ENCODE measurements at places on chromosomes 11 and 22. TPM values are rescaled to one million over a fixed set of nuclear protein-coding genes. Genes with fewer than 3 reads are reported as not detected.

- H3K36me3 ChIP-seq, result peaks cover 29% of the 10 kb centered on the region
- DNase-seq, result no peak
- H3K27ac ChIP-seq, result no peak overlapping the region
- H3K27me3 ChIP-seq, result no peaks in the 10 kb centered on the region
- peaks cover 5% of the 10 kb centered on the region for H3K4me1 ChIP-seq
Measured at GRCh38 chr11:87173185-87174039, 135.7 kb downstream of the TMEM135 start.

GRCh38 chr22:47839595-47840227 is 1077.3 kb downstream of the TBC1D22A start:
- H3K27ac ChIP-seq, result 0 out of 2 replicates have a peak overlapping the region, but pooled peaks have one; percentile 21
- no peaks in the 10 kb centered on the region for H3K36me3 ChIP-seq
- DNase-seq, result no peak
- peak overlapping the region; percentile 27 for H3K4me3 ChIP-seq

Gene MICALL1
- total RNA-seq, result 25.2 TPM

GRCh38 chr11:7220636-7221035 is 31.1 kb upstream of the SYT9 start:
- DNase-seq, result no peak
- no peaks in the 10 kb centered on the region for H3K36me3 ChIP-seq
- H3K4me3 ChIP-seq, result no peak overlapping the region
- H3K27ac ChIP-seq, result no peak overlapping the region

DNA sequence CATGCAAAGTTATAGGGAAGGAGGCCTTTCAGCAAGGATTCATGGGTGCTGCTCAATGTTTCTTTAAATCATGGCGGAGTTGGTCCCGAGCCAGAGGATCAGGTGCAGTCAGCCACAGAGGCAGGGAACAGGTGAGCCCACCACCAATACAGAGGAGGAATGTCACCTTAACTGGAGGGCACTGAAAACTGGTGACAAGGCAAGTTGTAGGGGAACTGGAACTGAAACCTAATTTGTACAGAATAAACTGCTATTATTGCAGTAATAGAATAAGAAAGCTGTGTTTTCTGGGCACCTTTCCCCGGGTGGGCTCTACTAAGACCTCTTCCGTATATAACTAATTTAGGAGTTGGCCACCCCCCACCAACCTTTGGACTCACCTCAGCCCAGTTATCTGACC is 296.0 kb upstream of the NARS2 start:
- no peak overlapping the region for H3K4me3 ChIP-seq
- no peaks in the 10 kb centered on the region for H3K4me1 ChIP-seq
- no peaks in the 10 kb centered on the region for H3K27me3 ChIP-seq
- H3K36me3 ChIP-seq, result no peaks in the 10 kb centered on the region
- no peak for DNase-seq

GRCh38 chr22:37804881-37805809 is 2.6 kb upstream of the GCAT start:
- H3K4me3 ChIP-seq, result no peak overlapping the region
- DNase-seq, result no peak
- no peaks in the 10 kb centered on the region for H3K27me3 ChIP-seq
- H3K36me3 ChIP-seq, result no peaks in the 10 kb centered on the region
- H3K4me1 ChIP-seq, result peaks cover 22% of the 10 kb centered on the region
- H3K27ac ChIP-seq, result no peak overlapping the region

- no peaks in the 10 kb centered on the region for H3K36me3 ChIP-seq
- peak overlapping the region; percentile 99 for H3K27ac ChIP-seq
- peak; percentile 46 for DNase-seq
- peak overlapping the region; percentile 51 for H3K4me3 ChIP-seq
- peaks cover 99% of the 10 kb centered on the region for H3K4me1 ChIP-seq
- no peaks in the 10 kb centered on the region for H3K27me3 ChIP-seq
Measured at GRCh38 chr22:39466228-39467006, 9.6 kb downstream of the MGAT3 start.

GRCh38 chr11:57513911-57514537 is 1.5 kb downstream of the SLC43A1 start:
- H3K4me3 ChIP-seq, result peak overlapping the region; percentile 97
- DNase-seq, result peak; percentile 79
- H3K4me1 ChIP-seq, result peaks cover 43% of the 10 kb centered on the region
- H3K27ac ChIP-seq, result peak overlapping the region; percentile 95

DNA sequence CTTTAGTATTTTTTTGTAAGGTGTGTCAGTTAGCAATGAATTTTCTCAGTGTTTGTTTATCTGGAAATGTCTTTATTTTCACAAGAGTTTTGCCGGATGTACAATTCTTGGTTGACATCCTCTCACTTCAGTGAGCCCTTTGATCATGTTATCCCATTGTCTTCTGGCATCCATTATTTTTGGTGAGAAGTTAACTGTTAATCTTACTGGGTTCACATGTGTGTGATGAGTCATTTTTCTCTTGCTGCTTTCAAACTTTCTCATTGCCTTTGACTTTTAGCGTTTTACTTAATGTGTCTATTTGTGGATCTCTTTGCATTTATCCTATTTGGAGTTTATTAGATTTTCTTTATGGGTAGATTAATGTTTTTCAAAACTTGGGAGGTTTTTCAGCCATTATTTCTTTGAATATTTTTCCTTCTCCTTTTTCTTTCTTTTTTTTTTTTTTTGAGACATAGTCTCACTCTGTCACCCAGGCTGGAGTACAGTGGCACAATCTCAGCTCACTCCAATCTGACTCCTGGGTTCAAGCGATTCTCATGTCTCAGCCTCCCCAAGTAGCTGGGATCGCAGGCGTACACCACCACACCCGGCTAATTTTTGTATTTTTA is 100.5 kb upstream of the RRM1 start:
- peaks cover 5% of the 10 kb centered on the region for H3K4me1 ChIP-seq
- peaks cover 5% of the 10 kb centered on the region for H3K27me3 ChIP-seq
- H3K4me3 ChIP-seq, result no peak overlapping the region
- H3K36me3 ChIP-seq, result no peaks in the 10 kb centered on the region
- DNase-seq, result no peak

- H3K36me3 ChIP-seq, result no peaks in the 10 kb centered on the region
- H3K27me3 ChIP-seq, result no peaks in the 10 kb centered on the region
- H3K4me1 ChIP-seq, result no peaks in the 10 kb centered on the region
- no peak overlapping the region for H3K27ac ChIP-seq
- peak; percentile 14 for DNase-seq
Measured at GRCh38 chr11:10204021-10204420, 90.0 kb downstream of the SBF2 start.

DNA sequence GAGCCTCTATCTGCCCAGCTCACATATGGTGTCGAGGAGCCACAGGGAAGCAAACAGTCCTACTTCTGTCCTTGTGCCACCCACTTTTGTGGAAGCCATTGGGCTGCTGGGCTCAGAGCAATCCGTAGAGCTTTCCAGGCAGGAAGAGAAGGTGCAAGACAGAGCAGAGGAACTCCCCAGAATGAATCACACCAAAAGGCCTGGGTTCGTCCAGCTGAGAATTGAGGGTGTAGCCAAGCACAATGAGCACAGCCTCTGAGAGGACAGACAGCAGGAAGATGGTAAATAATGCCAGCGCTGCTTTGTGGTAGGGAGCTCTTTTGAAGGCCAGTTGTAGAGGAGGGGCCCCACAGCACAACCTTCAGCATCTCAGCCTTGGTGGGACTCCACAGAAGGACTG is 237.8 kb downstream of the GRIK4 start:
- H3K27me3 ChIP-seq, result no peaks in the 10 kb centered on the region
- H3K36me3 ChIP-seq, result no peaks in the 10 kb centered on the region

DNA sequence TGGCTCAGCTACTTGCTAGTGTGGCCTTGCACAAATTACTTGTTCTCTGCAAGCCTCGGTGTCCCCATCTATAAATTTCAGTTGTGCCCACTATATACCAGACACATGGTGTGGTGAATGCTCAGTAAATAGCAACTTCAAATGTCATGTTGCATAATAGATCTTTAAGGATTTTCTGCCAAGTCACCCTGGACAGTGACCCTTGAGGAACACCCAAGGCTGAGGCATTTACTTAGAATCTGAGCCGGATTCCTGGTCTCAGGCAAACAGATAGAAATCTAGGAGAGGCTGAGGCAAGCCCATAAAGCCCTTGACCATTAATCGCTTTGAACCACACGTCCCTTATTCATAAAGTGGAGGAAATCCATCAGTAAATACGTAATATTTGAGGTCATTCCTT is 9.7 kb downstream of the TEAD1 start:
- no peak overlapping the region for H3K4me3 ChIP-seq
- no peaks in the 10 kb centered on the region for H3K36me3 ChIP-seq
- DNase-seq, result no peak

DNA sequence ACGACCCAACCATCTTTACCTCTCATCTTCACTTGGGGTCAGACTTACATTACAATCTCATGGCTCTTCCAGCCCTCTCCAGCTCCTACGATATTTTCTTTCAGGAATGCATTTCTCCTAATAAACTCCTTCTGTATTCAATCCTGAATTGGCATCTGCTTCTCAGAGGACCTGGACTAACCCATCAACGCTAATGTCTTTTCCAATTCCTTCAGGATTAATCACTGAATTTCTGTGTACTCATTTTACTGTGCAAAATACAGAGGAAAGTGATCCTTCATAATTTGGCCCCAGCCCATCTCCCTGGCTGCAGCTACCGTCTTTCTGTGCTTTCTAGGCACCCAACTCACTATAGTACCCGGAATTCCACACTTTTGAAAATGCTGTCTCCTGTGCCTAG is 239.2 kb downstream of the METTL15 start:
- DNase-seq, result no peak
- H3K27me3 ChIP-seq, result no peaks in the 10 kb centered on the region
- H3K27ac ChIP-seq, result no peak overlapping the region
- no peaks in the 10 kb centered on the region for H3K4me1 ChIP-seq

- DNase-seq, result no peak
- no peak overlapping the region for H3K27ac ChIP-seq
- no peaks in the 10 kb centered on the region for H3K36me3 ChIP-seq
- no peak overlapping the region for H3K4me3 ChIP-seq
Measured at GRCh38 chr11:78214331-78215194, 25.8 kb downstream of the USP35 start.

DNA sequence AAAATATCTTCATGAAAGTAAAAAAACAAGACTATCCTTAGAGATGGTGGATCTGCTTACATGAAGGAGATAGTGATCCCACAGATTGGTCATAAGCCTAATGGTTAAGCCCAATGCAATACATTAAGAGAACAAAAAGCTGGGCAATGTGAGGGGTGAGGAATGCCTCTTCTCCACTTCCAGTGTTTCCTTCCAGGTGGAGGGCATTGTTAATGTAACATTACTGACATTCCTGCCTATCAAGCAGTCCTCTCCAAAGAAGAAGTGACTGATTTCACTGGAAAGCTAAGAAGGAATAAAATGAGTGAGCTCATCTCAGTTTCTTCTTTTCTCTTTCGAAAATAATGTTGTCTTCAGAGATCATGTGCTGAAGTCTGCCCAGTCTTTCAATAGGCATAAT is 207.8 kb downstream of the RAB38 start:
- no peak overlapping the region for H3K27ac ChIP-seq
- DNase-seq, result no peak
- no peak overlapping the region for H3K4me3 ChIP-seq
- no peaks in the 10 kb centered on the region for H3K4me1 ChIP-seq

DNA sequence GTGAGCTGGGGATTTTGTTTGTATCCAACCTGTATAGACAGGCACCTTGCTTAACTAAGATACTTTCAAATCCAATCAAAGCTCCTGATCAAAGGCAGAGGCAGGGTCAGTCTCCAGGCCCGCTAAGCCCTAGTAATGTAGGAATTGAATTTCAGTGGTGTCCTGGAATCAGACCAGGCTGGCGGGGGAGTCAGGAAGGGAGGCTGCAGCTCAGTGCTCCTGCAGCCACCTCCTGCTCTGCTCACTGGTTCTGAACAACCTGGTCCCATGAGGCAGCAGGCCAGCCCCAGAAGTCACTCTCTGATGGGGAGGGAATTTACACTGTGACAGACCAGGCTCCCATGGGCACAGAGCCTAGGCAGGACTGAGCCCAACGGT is 38.5 kb upstream of the GALNT18 start:
- no peaks in the 10 kb centered on the region for H3K36me3 ChIP-seq
- no peaks in the 10 kb centered on the region for H3K27me3 ChIP-seq
- DNase-seq, result no peak
- H3K4me3 ChIP-seq, result no peak overlapping the region
- H3K4me1 ChIP-seq, result no peaks in the 10 kb centered on the region

- H3K27ac ChIP-seq, result no peak overlapping the region
- DNase-seq, result no peak
- H3K4me1 ChIP-seq, result no peaks in the 10 kb centered on the region
- no peaks in the 10 kb centered on the region for H3K27me3 ChIP-seq
Measured at GRCh38 chr11:111729831-111730311, 36.3 kb downstream of the PPP2R1B start.

Gene SULT4A1
- not detected for total RNA-seq

Gene SPTY2D1
- 11.1 TPM for total RNA-seq

DNA sequence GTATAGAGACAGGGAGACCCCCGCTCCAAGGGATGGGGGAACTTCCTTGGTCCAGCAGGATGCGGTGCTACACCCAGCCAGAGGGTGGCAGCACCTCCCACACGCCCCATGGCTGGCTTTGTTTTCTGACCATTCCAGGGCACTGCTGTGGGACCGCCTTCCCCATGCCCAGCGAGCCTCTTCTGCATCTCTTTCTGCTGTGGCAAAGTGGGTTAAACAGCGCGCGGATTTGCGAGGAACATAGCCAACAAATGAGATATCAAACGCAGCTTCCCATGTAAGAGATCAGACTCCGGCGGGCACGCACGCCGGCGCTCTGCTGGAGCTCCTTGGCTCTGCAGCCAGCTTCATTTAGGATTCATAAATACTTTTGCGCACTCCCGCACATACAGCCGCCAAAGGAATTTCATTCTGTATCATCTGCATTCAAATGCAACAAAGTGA is 485.8 kb upstream of the CADM1 start:
- H3K36me3 ChIP-seq, result no peaks in the 10 kb centered on the region
- DNase-seq, result peak; percentile 41
- H3K27ac ChIP-seq, result no peak overlapping the region
- no peak overlapping the region for H3K4me3 ChIP-seq

GRCh38 chr22:32204040-32204855 is 625 bp downstream of the RFPL2 start:
- no peak for DNase-seq
- no peak overlapping the region for H3K27ac ChIP-seq
- H3K27me3 ChIP-seq, result no peaks in the 10 kb centered on the region
- no peak overlapping the region for H3K4me3 ChIP-seq
- H3K36me3 ChIP-seq, result no peaks in the 10 kb centered on the region

- H3K4me3 ChIP-seq, result no peak overlapping the region
- H3K27me3 ChIP-seq, result no peaks in the 10 kb centered on the region
- no peak for DNase-seq
- H3K4me1 ChIP-seq, result peaks cover 31% of the 10 kb centered on the region
- H3K36me3 ChIP-seq, result peaks cover 26% of the 10 kb centered on the region
- no peak overlapping the region for H3K27ac ChIP-seq
Measured at GRCh38 chr22:21759646-21760376, 24.2 kb upstream of the YPEL1 start.

Gene SLC39A13
- 24.9 TPM for total RNA-seq

Gene JAML
- total RNA-seq, result 9.1 TPM

- DNase-seq, result no peak
- no peak overlapping the region for H3K4me3 ChIP-seq
- H3K27me3 ChIP-seq, result no peaks in the 10 kb centered on the region
Measured at GRCh38 chr11:75341612-75342011, 9.8 kb downstream of the ARRB1 start.
